ENCODE measurements at places on chromosomes 3 and 15.
A peak's percentile ranks its signal among the peaks of the same experiment; 100 is the strongest.

DNA sequence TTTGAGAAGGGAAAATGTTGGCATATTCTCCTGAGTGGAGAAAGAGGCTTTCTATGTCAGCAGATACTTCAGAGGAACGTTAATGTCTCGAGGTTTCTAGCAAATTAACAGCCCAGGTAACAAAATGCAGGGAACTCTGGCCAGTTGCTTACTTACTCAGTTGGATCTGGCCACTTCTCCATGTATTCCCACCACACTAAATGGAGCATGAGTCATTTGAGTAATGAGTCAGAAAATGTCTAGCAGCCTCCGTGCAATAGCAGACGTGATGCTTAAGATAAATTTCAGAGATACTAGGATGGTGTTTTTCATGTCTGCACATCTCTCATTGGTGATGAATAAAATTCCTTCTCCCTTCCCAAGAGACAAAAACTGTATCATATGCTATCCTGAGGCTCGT is 671.5 kb downstream of the FHIT start:
- DNase-seq, result peak; percentile 66

DNA sequence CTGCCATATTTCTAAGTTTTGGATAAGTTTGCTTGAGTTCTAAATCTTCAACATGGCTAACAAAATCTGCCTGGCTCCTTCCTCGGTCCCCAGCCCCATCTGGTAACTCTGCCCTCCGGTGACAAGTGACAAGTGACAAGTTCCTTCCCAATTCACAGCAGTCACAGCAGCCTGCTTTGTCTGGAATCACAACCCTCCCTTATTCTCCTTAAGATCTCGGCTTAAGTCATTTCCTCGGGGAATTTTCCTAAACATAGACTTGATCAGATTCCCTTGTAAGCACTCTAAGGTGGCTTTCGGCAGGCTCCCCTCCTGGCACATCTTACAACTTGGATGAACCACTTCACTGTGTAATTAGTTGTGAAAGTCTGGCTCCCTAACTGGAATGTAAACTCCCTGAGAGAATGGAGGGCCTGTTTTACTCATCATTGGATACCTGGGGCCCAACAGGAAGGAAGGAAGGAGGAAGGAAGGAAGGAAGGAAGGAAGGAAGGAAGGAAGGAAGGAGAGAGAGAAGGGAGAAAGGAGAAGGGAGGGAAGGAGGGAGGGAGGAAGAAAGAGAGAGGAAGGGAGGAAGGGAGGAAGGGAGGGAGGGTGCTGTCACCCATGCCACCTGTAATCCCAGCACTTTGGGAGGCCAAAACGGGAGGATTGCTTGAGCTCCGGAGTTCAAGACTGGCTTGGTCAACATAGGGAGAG is 126.4 kb downstream of the SHQ1 start:
- no peak for DNase-seq

- DNase-seq, result no peak
Observed at GRCh38 chr3:38828681-38829080, 12.7 kb upstream of the SCN10A start.

DNA sequence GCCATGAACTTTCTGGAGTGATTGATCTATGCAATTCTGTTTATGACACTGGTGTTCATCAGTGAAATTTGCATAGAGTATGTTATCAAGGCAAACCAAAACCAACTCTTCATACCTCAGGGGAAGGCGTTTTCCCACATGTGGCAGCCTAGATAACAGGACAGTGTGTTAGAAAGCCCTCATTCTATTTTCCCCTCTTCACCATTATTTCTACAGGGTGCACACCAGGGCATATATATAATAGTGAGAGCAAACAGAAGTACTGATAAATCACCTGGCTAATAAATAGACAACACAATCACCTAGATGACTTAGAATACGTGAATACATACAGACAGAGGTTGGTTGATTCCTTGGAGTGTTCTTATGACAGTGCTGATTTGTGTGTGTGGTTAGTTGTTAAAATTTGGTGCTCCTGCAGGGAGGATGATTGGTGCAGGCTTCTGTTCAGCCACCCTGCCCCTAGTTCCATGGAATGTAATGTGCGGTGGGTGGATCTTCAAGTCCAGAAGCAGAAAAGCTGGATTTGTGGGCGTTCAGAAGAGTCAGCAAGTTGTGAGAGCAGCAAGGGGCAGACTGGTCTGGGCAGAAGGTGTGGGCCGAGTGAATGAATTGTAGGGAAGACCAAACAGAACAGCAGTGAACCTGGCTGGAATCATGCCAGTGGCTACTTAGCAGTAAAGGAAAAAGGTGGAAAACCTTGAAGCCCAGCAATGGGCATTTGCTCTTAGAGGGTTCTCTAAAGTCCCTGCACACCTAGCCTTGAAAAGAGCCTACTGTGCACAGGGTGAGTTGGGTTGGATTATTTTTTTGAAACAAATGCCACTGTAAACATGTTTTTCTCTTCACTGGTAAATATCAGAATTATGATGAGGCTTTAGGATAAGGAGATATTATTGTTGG is 11.7 kb upstream of the RARRES1 start:
- DNase-seq, result no peak

- DNase-seq, result no peak
Observed at GRCh38 chr3:128155616-128156360, 2.5 kb downstream of the EEFSEC start.

DNA sequence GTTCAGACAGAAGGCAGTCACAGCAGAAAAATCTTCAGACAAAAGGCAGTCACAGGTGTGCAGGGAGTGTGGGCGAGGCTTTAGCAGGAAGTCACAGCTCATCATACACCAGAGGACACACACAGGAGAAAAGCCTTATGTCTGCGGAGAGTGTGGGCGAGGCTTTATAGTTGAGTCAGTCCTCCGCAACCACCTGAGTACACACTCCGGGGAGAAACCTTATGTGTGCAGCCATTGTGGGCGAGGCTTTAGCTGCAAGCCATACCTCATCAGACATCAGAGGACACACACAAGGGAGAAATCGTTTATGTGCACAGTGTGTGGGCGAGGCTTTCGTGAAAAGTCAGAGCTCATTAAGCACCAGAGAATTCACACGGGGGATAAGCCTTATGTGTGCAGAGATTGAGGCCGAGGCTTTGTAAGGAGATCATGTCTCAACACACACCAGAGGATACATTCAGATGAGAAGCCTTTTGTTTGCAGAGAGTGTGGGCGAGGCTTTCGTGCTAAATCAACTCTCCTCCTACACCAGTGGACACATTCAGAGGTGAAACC is 27.6 kb downstream of the ZNF589 start:
- peak; percentile 16 for DNase-seq

- DNase-seq, result no peak
Observed at GRCh38 chr15:72584006-72584405, 70.5 kb upstream of the GOLGA6B start.

- no peak for DNase-seq
Observed at GRCh38 chr15:24039683-24040082, 352.6 kb upstream of the NDN start.
